Bronchial epithelial cell (primary cell): ENCODE measurements at places on chromosomes 1 and 21. TPM values are rescaled to one million over a fixed set of nuclear protein-coding genes. Genes with fewer than 3 reads are reported as not detected.

GRCh38 chr1:7459914-7460313 is 311.2 kb upstream of the VAMP3 start:
- DNase-seq = no peak

Gene ZNF669
- total RNA-seq = 10.3 and 10.5 TPM in 2 replicates

GRCh38 chr1:223079498-223079897 is 63.5 kb downstream of the TLR5 start:
- no peak for DNase-seq

GRCh38 chr1:157439302-157439954 is 112.9 kb downstream of the FCRL5 start:
- no peak for DNase-seq

Gene C4BPB
- not detected in 2 replicates for total RNA-seq

GRCh38 chr1:42183210-42183956 is 18.8 kb upstream of the GUCA2A start:
- no peak for DNase-seq

Gene FNDC5
- not detected in 2 replicates for total RNA-seq

Gene WNT3A
- total RNA-seq = not detected in 2 replicates

DNA sequence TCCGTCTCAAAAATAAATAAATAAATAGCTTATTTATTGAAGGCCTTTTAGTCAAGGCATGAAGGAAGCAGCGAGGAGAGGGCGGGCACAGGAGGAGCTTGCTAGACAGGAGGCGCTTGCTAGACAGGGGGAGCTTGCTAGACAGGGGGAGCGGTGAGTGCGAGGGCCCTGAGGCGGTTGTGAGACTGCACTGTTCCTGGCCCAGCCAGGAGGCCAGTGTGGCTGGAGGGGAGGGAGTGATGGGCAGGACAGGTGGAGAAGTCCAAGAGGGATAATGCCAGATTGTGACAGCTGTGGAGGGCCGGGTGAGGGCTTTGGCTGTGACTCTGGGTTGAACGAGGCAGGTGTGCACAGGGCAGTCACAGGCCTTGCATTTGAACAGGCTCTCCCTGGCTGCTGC is 18.2 kb downstream of the KIF17 start:
- DNase-seq = no peak

Gene NEXN
- 0.26 and 0.51 TPM in 2 replicates for total RNA-seq

- no peak for DNase-seq
These were observed 627.4 kb upstream of the NR5A2 start for GRCh38 chr1:199399996-199400724.

Gene BNIPL
- 4.7 and 68.1 TPM in 2 replicates for total RNA-seq

GRCh38 chr1:31762323-31762722 is 1.8 kb downstream of the ADGRB2 start:
- no peak for DNase-seq

Gene CDA
- total RNA-seq = 0.79 and 1.4 TPM in 2 replicates

DNA sequence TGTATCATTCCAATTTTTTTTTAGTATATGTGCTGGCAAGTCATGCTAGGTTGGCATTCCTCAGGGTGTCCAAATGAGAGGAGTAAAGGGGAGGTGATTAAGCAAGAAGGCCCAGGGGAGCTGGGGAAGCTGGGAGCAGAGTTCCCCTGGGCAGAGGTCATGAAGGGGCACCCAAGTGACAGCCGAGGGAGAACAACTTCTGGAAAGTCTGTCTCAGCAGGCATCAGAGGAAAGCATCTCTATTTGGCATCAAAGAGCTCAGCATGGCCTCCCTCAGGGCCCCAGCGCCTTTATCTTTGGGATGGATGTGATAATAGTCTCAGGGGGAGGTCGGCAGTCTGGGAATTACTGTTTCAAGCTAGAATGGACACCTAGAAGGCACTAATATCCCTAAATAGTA is 5.0 kb upstream of the ENO1 start:
- DNase-seq = no peak

DNA sequence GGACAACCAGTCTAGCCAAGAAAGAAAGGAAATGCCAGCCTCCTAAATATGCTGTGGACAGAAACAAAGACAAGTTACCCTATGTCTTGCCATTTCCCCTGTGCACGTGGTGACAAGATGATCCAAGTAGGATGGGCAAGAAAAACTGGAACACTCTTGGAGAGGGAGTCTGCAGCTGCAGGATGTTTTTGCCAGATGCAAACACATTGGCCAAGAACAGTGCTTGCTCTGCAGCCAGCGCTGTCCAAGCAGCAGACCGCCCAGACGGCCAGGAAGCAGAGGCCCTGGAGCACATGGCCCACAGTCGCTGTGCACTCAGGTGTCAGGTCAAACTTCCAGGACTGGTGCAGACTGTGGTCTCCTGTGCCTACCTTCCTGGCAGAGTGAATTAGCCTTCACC is 189.3 kb downstream of the SLC35F3 start:
- DNase-seq = no peak

Gene TSPAN1
- 42.1 and 49.4 TPM in 2 replicates for total RNA-seq

Gene SNX7
- total RNA-seq = 19.0 and 19.3 TPM in 2 replicates

DNA sequence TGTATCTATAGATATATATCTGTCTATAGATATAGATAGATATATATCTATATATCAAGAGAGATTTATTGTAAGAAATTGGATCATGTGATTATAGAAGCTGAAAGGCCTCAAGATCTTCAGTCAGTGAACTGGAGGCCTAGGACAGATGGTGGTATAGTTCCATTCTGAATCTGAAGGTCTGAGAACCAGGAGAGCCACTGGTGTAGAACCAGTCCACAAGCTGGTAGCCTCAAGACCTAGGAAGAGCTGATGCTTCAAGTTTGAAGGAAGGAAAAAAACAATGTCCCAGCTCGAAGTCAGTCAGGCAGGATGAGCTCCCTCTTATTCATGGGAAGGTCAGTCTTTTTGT is 213.2 kb upstream of the JUN start:
- no peak for DNase-seq

- no peak for DNase-seq
These were observed 16.8 kb downstream of the GALNT2 start for GRCh38 chr1:230083746-230084407.

- peak; percentile 58 for DNase-seq
These were observed 2.6 kb downstream of the RIMS3 start for GRCh38 chr1:40662864-40663263.

Gene PLPPR4
- not detected in 2 replicates for total RNA-seq

DNA sequence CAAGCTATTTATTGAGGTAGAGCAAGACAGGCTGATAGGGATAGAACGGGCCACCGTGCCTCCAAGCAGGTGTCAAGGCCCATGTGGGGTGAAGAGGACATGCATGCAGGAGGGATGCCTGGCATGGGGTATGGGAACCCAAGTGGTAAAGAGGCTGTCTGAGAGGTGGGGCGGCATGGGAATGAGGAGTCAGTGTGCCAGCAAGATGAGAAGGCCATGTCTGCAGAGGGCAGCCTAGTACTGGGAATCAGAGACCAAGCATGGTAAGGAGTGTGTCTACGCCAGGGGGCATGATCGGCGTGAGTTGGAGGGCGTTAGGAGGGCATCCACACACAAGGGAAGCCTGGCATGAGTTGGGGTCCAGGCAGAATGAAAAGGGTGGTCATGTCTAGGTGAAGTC is 303.7 kb upstream of the PLD5 start:
- DNase-seq = no peak

Gene SLAMF9
- total RNA-seq = 10.0 and 16.6 TPM in 2 replicates

Gene PDZK1
- total RNA-seq = under 0.01 and 0.26 TPM in 2 replicates

DNA sequence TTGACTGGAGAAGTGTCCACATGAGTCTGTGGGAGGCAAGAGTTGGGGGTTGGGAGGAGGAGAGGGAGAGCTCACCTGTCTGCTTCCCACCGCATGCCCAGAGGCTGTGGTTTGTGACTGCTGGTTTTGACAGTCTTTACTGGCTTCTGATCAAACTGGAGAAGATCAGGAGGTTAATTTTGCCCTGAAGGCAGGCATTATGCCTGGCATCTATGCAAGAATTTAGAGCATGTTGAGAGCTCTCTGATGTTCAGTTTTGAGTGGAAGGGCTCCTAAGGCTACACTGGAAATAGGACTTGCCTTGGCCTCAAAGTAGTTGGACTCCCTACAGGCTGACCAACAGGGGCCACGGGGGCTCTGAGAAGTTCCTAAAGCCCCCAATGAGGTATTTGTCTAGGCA is 101.6 kb downstream of the TLR5 start:
- DNase-seq = no peak

DNA sequence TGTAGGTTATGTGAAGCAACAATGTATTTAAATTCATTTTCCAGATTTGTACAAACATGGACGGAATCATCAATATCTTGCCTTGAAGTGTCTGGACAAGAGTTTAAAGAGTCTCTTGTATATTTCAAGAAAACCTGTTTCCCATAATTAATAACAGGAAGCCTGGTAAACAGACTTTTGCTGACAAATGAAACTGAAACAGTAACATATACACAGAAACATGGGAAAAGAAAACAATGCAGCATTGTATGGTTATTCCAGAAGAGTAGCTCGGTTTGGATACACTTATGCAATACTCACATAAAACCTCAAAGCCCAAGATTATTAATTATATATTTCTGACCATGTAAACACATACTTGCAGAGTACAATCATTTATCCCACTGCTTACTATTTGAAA is 265.5 kb downstream of the PTPRC start:
- DNase-seq = peak; percentile 50

Gene AGMAT
- 0.51 and 1.6 TPM in 2 replicates for total RNA-seq

Gene TEX38
- total RNA-seq = not detected in 2 replicates

DNA sequence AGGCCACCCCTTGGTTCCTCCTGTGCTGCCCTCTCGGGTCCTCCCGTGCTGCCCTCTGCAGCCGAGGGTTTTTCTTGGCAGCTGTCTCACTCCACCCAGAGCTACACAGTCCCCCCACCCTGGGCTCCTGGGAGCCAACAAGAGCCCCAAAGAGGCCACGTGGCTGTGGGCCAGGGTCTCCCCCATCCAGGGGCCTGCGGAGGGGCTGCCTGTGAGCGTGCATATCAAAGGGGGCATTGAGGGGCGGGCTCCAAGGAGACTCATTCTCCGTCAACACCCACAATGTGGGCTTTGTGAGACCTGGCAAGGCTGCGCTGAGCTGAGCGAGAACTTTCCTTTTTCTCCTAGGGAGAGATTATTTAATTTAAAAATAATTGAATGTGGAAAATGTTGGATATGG is 108.7 kb upstream of the ARHGEF16 start:
- DNase-seq = no peak

GRCh38 chr1:15989776-15990175 is 13.9 kb upstream of the ZBTB17 start:
- no peak for DNase-seq

DNA sequence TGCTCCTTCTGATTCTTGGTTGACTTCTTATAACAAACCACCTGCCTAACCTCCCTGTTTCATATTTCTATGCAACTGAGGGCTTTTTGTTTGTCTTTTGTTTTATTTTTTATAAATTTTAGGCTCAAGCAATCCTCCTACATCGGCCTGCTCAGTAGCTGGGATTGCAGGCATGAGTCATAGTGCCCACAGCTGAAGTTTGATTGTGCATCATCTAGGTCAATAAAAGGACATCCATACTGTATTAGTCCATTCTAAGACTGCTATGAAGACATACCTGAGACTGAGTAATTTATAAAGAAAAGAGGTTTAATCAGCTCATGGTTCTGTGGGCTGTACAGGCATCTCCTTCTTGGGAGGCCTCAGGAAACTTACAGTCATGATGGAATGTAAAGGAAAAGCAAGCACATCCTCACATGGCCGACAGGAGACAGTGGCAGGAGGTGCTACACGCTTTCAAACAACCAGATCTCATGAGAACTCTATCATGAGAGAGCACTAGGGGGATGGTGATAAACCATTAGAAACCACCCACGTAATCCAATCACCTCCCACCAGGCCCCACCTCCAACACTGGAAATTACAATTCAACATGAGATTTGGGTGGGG is 285.0 kb downstream of the SIPA1L2 start:
- peak; percentile 81 for DNase-seq

DNA sequence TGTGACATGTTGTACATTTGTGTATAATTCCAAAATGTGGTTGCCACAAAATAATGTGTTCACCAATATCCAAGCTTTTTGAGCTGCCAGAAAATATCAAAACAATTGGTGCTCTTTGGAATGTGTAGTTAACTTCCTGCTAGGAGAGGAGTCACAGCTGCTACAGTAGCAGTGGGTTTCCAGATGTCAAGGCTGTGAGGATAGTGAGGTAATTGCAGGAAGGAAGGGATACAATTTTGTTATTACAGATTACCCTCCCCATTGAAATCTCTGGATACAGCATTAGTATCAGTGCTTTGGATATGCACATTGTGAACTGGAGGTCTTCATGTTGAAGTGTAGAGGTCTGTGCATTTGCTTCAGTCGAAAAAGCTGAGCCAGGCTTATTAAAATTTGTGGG is 253.2 kb downstream of the PTPRC start:
- DNase-seq = no peak

DNA sequence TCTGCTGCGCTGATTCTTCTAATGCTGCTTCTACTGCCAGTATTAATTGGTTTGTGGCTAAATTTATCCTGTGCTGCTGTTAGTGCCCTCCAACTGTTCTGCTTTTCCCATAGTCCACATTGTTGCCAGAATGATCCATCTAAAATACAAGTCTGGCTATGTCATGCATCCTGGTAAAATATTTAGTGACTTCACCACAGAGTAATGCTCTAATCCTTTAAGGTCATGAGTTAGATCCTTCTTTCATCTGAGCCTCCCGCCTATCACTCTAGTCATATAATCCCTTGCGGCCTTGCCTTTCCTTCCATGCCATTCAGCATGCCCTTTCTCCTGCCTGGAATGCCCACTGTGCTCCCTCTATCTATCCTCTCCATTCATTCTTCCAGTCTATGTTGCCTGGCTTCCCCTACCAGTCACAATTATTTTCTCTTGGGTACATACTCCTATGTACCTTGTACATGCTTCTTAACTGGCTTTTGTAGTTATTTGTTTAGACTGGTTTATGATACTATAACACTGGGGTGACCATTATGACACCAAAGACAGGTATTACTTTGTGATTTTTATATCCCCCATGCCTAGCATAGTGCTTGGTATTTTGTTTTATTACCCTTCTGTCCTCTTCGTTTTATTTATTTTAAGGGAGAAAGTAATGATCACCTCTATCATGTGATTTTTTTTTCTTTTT is 144.0 kb downstream of the MAGI3 start:
- DNase-seq = peak; percentile 78

Gene S100A14
- total RNA-seq = 1,221 and 1,339 TPM in 2 replicates

DNA sequence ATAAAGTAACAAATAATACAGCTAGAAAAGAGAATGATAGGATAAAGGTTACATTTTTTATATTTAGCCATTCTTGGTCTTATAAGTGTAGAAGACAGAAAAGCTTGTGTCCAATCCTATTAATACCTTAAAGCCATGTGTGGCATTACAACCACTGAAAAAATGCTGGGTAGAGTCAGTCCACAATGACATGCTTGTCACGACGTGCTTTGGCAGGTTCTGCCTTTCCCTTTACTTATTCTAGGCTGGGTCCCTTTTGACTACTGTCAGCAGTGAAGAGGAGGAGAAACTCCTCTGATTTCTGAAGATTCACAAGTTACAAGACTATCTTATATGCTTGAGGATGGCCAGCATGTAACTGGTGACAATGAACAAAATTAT is 14.6 kb upstream of the AIM2 start:
- peak; percentile 83 for DNase-seq

GRCh38 chr1:211329764-211330201 is 3.1 kb downstream of the TRAF5 start:
- DNase-seq = no peak

Gene LY9
- under 0.01 TPM in 1 of 2 replicates, not detected in the other for total RNA-seq

Gene IRF6
- total RNA-seq = 175 and 226 TPM in 2 replicates

- DNase-seq = no peak
These were observed 2.6 kb upstream of the GLUL start for GRCh38 chr1:182394055-182394775.

Gene IGSF3
- 37.1 and 66.3 TPM in 2 replicates for total RNA-seq

- DNase-seq = no peak
These were observed 30.0 kb downstream of the ARHGEF10L start for GRCh38 chr1:17569200-17570139.
